Stimulated activated CD8-positive, alpha-beta memory T cell treated with anti-CD3 and anti-CD28 coated beads, Interleukin-4, amount 100 ng/mL, for 1 hour (primary cell): ENCODE measurements at places on chromosomes 4 and X.

- DNase-seq: no peak
Observed at GRCh38 chrX:2908125-2908685, 20.9 kb downstream of the ARSD start.

DNA sequence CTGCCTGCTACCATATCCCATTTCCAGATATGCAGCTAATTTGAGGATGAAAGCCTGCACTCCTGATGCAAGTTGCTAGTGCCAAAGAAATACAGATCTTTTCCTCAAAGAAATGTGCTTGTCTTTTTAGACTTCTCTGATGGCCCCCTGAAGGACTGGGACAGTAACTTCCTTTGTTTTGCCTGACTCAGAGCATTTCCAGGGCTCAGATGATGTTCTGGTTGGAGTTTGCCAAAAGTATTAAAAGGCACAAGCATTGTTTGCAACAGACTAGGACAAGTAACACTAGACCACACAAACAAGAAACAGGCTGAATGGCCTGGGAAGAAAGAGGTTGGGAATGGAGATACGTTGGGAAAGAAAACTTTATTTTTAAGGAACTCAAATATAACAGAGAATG lies 175.2 kb downstream of the IL13RA2 start:
- no peak for DNase-seq

- DNase-seq: no peak
Observed at GRCh38 chr4:10809905-10810304, 125.3 kb upstream of the CLNK start.

GRCh38 chrX:10197279-10198210 lies 40.8 kb downstream of the CLCN4 start:
- DNase-seq: no peak

DNA sequence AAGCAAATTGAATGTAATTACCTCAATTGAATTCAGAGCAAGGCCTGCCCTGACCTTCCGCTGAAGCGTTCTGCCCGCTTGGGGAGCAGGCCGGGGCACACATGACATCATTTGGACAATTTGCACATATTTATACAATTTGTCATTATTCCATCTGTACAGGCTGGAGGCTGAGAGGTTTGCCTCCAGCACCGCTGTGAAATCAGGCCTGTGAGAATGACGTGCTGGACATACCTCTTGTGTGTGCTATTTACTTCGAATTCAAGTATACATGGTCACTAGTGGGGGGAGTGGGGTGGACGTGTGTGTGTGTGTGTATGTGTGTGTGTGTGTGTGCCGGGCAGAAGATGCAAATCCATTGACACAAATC lies 285.6 kb downstream of the SHOX start:
- DNase-seq: no peak

GRCh38 chrX:7085879-7086278 lies 61.6 kb upstream of the STS start:
- DNase-seq: no peak

- no peak for DNase-seq
Observed at GRCh38 chr4:155974476-155974749, 20.7 kb upstream of the CTSO start.

DNA sequence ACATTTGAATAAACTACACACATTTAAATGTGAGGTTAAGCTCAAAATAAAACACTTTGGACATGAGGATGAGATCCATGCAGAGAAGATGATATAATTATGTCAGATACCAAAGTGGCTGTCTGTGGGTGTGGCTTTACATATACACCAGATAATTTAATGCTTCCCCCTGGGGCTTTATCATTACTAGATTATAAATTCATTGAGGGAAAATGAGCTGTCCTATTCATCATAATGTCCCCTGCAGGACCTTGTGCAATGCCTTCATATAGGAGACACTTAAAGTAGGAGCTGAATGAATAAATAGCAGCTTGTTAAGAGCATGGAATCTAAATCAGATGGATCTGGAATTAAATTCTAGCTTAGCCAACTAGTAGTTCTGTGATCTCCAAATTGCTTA lies 49.7 kb downstream of the OTC start:
- DNase-seq: no peak
